ENCODE measurements at places on chromosomes 2 and 18.

DNA sequence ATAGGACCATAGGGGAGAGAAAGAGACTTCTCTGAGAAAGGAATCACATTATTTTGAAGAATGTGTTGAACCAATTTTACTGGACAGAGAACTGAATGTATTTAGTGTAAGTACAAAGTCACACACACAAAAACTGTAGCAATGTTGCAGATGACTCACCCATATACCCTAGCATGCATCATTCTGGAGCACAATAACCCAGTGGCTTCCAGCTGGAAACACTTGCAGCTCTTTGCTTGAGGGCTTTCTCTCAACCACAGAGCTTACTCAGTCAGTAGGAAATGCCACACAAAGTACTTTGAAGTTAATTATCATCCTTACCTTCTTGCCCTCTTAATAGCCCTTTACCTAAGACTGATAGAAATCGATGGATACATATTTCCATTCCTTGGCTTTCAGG lies 760.0 kb upstream of the FSHR start:
- no peak for DNase-seq

- peak; percentile 92 for DNase-seq
These were observed 37.9 kb downstream of the MOGAT1 start for GRCh38 chr2:222709191-222709891.

DNA sequence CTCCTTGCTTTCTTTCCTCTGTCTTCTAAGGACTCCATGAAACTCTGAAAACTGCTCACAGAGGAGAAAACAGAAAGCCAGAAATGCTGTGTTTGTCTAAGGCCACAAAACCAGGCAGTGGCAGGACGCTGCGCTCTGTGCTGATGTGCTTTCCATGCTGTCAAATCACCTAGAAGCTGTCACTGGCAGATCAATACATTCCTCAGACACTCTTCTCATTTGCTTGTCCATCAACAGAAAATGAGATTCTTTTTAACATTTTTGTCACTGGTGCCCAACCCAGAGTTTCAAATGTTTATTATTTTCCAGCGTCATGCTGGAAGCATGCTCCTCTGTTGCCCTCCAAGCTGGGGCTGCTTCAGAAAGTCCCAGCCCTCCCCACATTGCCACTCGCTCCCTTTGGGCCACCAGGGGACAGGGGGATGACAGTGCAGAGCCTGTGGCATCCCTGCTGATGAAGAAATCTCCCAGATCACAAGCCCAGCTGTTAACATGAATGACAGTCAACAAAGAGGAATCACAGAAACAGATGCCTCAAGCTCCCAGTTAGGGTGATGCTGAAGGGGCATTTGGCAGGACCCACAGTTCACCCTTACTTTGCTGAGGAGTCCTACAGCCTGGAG lies 117.5 kb upstream of the MEIS1 start:
- DNase-seq = no peak

DNA sequence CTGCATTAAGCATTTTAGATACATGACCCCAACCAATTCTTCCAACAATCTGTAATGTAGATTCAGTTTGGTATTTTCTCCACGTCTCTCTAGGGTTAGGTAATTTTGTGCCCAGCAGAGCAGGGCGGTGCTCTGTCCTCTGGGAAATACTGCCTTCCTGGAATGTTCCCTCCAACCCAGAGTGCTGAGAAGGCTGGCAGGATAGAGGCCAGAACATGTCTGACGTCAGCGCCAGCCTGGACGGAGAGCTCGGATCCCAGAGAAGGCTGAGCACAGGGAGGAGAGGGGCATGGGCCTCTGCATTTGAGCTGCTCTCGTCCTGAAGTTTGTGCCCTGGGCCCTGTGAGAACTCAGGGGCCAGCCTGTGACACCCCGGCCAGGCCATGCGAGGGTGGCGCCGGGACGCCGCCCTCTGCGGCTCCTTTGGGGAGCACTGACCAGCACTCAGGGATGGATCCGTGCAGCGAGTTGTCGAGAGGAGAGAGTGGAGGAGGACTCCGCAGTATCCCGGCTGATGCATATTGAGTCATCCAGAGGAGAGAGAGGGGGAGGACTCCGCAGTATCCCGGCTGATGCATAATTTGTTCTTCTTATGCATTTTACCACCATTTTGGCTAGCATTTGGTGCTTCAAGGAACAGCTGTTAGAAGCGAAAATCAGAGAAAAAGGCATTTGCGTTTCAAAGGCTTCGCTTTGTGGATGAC lies 80.0 kb upstream of the PXDN start:
- DNase-seq = no peak

GRCh38 chr2:233356546-233357308 lies 2.4 kb downstream of the DGKD start:
- DNase-seq = no peak

- no peak for DNase-seq
These were observed at the start of gene TBR1 for GRCh38 chr2:161415987-161416707. TSS of gene TBR1 (plus strand) at chr2:161416297. CDS start at chr2:161416411, 114 bp downstream.

- DNase-seq = no peak
These were observed 25.7 kb downstream of the ANKRD62 start for GRCh38 chr18:12119358-12119757.

DNA sequence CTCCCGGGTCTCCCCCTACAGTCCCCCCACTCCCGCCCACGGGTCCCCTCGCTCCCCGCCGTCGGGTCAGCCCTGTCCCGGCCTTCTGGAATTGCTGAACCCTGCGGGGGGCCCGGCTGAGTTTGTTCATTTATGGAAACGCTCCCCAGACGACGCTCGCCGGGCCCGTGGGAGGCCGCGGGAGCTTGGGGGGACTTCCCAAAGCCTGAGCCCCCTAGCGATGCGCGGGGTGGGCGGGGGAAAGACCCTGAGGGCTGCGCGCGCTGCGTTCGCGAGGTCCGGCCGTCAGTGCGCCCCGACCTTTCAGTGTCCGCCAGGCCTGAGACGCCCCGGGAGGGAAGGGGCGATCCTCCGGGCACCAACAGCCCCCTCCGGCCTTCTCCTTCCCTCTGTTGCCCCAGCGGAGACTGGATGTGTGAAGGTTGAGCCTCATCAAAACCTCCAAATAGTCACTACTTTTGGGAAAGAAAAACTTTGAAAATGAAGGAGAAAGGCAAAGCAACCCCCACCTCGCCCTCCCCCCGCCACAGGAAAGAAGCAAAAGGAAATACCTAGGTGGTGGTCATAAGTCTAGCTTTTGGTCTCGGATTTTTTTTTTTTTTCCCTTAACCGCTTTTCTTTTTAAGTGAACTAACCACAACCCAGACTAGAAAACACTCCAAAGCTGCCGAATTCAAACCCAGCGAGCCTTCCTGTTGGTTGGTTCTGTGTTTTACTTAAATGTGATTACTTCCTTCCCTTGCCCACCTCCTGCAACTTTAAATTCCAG lies 509 bp upstream of the CYS1 start:
- DNase-seq = no peak

- DNase-seq = no peak
These were observed 20.9 kb downstream of the ITM2C start for GRCh38 chr2:230885463-230886130.

DNA sequence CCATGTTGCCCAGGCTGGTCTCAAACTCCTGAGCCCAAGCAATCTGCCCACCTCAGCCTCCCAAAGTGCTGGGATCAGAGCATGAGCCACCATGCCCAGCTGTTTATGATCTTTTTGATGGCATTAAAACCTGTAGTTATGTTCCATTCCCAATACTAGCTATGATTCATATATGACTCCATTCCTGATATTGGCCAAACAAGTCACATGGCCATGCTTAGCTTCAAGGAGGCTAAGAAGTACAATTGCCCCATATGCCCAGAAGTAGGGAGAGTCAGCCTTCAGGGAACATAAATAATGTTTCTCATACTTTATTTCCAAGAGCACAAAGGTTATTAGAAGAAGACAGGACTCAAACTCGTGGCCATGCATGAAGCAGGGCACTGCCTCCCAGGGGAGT lies 132.4 kb upstream of the RAB6C start:
- no peak for DNase-seq

GRCh38 chr2:19775315-19775714 lies 126.5 kb downstream of the TTC32 start:
- no peak for DNase-seq
